ENCODE measurements at places on chromosomes 7 and 10.
A peak's percentile ranks its signal among the peaks of the same experiment; 100 is the strongest.

DNA sequence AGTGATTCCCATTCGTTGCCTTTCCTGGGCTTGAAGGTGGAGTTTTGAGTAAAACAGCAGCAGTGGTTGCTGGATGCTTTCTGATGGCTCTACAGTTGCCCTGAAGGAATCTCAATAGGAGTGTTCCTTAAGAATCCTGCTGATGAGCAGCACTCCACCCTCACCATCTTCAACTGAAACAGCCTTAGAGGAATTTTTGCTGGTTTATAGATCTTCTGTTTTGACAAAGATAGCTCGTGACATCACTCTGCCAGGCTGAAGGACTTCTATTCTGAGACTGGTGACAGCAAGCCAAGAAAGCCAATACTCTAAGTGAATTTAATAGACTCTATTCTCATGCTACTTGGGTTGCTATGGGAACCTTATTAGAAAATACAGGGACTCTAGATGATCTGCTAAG lies 1014.7 kb downstream of the NRG3 start:
- DNase-seq: no peak

GRCh38 chr10:119725517-119725827 lies 378 bp upstream of the INPP5F start:
- DNase-seq: no peak

DNA sequence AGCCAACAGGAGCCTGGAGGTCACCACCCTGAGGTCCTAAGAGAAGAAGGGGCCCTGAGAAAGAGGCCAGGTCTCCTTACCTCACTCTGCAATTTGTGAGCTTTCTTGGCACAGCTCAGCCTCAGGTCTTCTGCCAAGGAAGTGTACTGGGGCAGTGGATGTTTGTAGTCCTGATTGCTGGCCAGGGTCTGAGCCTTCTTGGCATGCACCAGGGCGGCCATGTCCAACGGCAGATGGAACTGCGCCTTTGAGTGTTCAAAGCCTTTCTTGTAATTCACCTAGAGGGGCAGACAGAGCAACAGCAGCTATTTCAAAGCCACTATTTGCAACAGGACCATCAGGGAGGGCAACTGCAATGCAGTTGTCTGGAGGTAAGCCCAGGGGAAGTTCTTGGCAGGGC lies 51.7 kb downstream of the NRAP start:
- no peak for DNase-seq

DNA sequence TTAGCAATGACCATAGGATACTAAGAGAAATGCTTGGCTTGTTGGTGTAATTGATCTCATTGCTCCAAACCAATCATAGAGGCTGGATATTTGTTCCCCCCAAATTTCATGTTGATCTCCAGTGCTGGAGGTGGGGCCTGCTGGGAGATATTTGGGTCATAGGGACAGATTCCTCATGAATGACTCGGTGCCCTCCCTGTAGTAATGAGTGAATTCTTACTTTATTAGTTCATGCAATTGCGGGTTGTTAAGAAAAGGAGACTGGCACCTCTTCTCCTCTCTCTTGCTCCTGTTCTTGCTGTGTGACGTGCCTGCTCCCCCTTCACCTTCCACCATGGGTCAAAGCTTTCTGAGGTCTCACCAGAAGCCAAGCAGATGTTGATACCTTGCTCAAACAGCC lies 630.1 kb downstream of the CALN1 start:
- DNase-seq: no peak

- DNase-seq: peak; percentile 45
These were observed at the start of gene AUTS2 for GRCh38 chr7:69598081-69598486. TSS of gene AUTS2 (plus strand) at chr7:69598475. CDS start at chr7:69599654, 1,179 bp downstream.

DNA sequence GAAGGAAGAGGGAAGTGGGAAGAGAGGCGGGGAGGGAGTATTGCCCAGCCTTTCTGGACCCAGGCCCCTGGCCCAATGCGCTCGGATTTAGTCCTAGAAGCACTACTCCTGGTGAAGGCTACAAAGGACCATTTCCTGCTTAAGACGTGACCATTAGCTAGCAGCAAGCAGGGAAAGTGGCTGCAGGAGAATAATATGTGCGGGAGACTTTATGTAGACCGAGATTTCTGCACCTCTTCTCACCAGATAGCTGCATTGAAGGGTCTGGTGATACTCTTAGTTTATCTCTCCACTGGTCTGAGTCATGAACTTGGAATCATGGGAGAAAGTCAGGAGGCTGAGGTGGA lies 3.1 kb downstream of the VAX1 start:
- no peak for DNase-seq

DNA sequence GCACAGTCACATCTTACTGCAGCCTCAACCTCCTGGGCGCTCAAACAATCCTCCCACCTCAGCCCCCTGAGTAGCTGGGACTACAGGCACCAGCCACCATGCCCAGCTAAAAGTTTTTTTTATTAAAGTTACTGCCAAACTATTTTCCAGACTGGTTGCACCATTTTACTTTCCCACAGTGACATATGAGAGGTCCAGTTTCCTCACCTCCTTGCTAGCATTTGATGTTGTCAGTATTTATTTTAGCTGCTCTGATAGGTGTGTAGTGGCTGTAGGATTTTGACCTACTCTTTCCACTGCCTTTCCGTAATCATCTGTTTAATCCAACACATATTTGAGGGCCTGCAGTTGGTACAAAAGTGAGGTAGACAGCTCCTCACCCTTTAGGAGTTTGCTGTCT lies 5.4 kb upstream of the UBE3C start:
- DNase-seq: no peak

GRCh38 chr10:83492004-83492403 lies 647.3 kb upstream of the GHITM start:
- no peak for DNase-seq

DNA sequence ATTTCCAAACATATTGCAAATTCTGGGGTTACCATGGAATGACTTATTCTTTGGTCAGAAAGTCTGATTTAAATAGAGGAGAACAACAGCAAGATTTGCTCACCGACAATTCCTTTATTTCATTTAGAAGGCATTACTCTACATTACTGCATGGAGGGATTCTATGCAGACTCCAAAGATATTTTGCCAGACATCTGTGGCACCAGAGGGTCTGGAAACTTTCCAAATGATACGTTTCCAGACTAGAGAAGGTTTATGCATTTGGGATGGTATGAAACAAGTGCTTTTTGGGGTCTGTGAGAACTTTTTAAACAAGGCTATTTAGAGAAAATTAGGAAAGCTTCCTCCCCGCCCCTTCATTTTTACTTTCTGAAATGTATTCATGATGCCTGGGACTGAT lies 125.3 kb downstream of the SAMD9 start:
- DNase-seq: no peak

- no peak for DNase-seq
These were observed 60.3 kb downstream of the NEUROG3 start for GRCh38 chr10:69512901-69513300.

DNA sequence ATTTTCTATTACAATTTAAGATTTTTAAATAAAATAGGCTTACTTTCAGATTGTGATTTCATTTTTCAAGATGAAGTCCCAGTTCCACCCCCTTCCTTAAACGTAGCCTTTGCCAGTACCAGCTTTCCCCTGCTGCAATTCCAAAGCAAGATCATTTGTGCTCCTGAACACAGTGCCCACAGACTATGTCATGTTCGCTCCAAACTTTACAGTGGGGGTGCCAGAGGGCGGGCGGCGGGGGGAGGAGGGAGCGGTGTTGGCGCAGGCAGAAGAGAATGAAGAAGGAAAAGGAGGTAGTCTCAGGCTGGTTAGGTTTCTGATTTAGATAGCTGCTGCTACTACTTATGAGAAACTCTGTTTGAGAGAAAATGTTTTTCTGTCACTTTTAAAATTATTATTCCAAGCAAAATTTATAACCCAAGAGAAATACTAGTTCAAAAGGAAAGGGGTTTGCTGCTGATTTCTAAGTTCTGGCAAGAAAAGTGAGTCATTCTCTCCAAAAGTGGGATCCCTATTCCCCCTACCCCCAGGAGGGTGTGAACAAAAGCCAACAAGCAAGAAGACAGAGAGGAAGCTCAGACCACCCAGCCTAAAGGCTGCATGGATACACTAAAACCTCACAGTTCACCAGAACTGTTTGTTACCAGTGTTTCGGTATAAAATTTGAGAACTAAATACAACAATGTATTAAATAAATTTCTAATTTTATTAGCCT lies 109.6 kb downstream of the SRPK2 start:
- no peak for DNase-seq

- no peak for DNase-seq
These were observed 9.7 kb downstream of the CFAP46 start for GRCh38 chr10:132932461-132933307.

Data from inflammatory macrophage treated with lipopolysaccharide for 1 hour (primary cell).